ENCODE measurements at places on chromosomes 7 and 10. TPM values are rescaled to one million over a fixed set of nuclear protein-coding genes. Genes with fewer than 3 reads are reported as not detected.

DNA sequence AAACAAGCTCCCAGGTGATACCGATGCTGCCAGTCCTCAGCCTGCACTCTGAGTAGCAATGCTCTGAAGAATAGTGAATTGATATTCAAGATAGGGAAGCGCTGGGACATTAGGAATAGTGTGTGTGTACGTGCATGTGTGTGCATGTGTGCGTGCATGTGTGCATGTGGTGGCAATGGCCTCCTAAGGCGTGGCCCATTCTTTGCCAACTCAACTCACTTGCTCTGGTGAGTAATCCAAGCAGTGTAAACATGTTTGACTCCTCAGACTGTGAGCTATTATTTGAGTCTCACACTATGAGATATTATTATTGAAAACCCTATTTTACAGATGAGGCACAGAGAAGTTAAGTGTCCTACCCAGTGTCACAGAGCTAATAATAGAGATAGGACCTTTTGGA, 186.6 kb downstream of the RAB11FIP2 start:
- peak; percentile 18 for DNase-seq

Gene NKX1-2
- total RNA-seq = 0.02 TPM

Gene CCL24
- total RNA-seq = not detected

Gene PVRIG
- not detected for total RNA-seq

Gene PTF1A
- total RNA-seq = not detected

- no peak for DNase-seq
These were observed 29.9 kb downstream of the DNAJB6 start for GRCh38 chr7:157366722-157367121.

DNA sequence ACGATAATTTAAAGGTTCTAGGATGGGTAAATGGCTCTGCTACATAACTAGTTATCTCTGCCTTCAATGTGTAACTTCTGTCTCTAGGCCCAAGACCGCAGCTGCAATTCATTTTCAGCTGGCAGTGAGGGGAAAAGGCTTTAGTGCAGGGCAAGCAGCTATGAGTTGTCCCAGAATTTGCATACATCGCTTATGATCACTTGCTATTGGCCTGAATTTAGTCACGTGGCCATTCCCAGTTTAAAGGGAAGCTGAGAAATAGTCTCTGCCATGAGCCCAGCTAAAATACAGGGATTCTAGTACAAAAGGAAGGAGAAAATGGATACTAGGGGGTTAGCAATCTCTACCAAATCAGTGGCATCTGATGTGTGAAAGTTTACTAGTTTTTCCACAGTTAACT, 145.8 kb upstream of the IMMP2L start:
- DNase-seq = no peak

DNA sequence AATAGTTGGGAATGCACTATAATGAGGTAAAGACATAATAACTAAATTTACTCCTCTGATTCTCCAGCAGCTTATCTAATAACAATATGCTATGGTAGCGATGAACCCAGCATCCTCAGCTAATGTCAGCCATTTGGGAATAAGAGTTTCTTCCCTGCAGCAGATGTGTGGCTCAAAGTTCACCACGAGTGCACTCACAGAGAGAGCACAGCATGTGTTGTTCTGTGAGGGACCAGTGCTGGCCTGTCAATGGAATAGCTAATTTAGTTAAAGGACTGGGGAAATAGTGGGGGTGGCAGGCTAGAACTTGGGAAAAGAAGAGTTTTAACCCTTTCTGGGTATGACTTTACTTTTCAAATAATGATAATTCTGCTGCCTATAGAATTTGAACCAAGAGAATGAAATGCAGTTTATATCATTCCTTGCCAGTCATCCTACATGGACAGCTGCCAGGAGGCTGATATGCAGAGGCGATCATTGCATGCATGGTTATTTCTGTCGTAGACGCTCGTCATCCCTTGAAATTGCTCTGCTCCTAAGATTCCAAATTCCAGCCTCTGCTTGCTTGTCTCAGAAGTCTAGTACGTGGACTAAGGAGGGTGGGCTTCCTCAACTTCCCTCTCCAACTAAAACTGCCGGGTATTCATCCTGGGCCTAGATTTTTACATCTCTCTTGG, 355.6 kb downstream of the RNLS start:
- DNase-seq = no peak

Gene ARMS2
- not detected for total RNA-seq

DNA sequence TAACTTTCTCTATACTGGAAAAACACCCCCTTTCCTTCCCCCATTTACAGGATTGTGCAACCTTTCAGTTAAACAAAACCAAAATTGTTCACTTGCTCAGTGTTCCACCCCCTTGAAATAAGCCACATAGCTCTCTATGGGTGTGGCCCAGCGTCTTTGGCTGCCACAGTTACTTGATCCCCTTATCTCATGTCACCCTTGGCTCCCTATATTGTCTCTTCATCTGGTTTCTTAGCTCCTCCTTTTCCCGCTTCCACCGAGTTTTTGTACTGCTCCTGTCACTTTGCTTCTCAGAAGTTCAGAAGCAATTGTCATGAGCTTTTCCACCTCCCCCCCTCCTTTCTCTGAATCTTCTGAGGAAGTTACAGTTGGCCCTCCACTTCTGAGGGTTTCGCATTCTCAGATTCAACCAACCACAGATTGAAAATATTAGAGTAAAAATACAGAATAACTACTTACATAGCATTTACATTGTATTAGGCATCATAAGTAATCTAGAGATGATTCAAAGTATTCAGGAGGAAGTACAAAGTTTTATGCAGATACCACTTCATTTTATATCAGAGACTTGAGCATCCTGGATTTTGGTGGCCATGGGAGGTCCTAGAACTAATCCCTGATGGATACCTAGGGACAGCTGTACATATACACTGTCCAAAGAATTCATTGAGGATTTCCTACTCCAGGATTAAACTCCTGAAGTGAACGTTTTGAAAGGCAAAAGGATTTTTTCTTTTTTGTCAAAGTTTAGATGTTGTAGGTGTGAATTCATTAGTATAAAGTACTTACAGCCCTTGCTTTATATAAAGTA, 60.4 kb downstream of the ADD3 start:
- DNase-seq = peak; percentile 13

Gene ACBD7
- 1.7 TPM for total RNA-seq

DNA sequence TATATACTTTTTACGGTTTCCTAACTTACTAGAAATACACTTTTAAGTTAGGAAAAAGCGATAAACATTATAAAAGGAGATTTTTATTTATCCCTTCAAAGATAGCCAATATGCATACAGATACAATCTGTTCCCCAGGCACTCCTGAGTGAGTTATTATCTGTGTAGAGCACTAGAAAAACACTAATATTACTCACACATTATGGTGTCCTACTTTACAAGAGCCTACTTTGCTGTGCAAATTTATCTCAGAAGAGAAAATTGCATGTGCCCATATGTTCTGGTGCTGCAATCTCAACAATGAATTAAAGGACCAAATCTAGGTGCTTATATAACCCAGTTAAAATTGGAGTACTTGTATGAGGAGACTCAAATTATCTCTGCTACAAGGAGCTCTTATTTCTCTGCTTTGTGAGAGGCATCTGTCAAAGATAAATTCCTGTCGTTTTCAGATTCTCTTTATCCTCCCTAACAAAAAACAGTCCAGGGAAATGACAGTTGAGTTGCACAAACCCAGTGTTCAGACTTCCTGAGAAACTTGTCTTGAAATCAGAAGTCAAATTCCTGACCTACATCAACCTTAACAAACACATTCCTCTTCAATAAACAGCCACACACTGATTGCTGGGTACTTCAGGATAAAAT, 28.9 kb downstream of the CPA1 start:
- no peak for DNase-seq

DNA sequence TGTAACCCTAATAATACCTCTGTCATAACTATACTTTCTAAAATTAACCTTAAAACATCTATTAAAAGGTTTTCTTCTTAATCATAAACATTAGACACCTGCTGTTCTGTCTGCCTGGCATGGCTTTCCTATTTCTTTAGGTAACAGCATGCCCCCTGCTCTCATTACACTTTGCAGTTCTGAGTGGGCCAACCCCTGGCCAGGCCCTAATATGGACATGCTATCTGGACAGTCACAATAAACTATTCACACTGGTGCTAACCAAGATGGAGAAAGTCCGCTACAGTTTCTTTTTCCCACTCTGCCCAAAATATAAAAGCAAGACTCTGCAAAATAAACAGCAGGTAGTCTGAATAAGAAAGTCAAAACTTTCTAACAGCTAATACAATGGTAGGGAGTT, 84.0 kb downstream of the ELAPOR2 start:
- no peak for DNase-seq

GRCh38 chr10:112287844-112288243, 4.6 kb downstream of the TECTB start:
- no peak for DNase-seq

DNA sequence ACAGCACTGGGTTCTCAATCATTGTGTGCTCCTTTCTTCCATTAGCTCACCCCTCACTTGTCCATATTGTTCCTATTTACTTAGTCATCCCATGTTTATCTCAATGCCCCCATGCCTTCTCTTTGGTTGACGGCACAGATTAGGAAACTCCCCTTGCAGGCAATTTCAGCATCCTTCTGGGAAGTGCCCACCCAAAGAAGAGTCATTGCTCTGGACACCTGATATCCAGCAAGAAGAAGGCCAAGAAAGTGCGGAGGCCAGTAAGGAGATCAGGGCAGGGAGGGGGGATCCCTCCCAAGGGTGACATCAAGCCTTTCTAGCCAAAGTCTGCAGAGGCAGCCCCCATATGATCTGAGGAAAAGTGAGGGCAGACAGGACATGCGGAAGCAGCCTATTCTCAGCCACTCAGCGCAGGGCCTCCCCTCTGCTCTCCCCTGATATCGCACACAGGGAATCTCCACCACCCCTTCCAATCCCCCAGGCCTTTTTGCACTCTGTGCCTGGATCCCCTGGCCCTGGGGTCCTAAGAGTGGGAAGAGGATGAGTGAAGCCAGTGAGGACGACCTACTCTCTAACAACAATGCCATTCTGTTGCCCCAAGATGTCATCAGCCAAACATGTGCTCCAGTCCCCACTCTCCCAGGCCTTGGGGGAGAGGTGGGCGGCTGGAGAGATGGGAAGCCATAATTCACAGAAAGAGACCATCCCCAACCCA, 1.8 kb downstream of the TRPV6 start:
- no peak for DNase-seq

Gene HSPA12A
- total RNA-seq = 5.4 TPM

Gene CALCR
- not detected for total RNA-seq

DNA sequence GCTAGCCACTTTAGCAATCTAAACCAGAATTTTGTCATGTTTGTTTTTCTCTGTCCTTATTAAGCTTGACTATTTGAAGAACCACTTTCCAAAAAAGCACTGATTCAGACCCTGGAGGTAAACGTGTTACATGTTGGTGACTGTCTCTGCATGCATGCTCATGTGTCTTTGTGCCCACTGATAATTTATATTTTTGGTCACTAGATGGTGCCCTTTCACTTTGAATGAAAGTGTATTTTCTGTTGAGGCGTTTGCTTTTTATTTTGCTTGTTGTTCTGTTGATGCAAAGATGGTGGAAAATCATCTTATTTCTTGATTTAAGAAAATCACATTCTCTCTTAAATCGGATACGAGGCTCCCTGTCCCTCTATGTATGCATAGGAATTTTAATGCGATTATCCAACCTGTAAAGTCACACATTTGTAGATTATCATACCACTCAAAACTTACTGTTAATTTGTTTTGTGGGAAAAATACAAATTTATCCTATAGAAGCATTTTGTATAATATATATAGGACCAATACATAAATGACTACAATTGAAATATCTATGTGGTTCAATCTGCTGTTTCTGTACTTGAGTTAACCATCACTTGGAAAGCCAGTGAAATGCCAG, 269.3 kb downstream of the BICC1 start:
- peak; percentile 32 for DNase-seq

GRCh38 chr7:130350945-130351790, 6.6 kb downstream of the CPA5 start:
- DNase-seq = no peak

DNA sequence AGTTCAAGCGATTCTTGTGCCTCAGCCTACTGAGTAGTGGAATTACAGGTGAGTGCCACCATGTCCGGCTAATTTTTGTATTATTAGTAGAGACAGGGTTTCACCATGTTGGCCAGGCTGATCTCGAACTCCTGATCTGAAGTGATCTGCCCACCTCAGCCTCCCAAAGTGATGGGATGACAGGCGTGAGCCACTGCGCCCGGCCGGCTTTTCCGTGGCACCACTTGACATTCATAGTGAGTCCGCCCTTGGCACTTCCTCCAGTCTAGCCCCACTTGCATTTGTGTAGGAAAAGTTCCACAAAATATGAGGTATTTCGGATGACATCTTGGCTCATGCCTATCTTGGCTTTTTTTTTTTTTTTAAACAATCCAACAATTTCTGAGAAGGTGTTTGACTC, 128.1 kb upstream of the ACBD5 start:
- DNase-seq = no peak

DNA sequence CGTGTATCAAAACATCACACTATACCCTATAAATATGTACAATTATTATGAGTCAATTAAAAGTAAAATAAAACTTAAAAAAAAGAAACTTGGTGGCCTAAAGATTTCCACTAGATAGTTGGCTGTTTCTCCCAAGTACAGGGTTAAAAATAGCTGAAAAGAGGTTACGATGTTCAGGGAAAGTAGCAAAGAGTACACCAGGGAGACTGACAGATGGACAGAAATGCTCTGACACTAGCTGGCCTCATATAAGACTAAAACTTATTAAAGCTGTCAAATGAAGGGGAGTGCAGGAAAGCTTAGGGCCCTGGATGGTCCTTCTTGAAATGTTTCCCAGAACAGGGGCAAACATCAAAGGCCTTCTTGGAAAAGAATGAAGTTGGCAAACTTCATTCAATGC, 51.3 kb downstream of the TCAF1 start:
- no peak for DNase-seq

DNA sequence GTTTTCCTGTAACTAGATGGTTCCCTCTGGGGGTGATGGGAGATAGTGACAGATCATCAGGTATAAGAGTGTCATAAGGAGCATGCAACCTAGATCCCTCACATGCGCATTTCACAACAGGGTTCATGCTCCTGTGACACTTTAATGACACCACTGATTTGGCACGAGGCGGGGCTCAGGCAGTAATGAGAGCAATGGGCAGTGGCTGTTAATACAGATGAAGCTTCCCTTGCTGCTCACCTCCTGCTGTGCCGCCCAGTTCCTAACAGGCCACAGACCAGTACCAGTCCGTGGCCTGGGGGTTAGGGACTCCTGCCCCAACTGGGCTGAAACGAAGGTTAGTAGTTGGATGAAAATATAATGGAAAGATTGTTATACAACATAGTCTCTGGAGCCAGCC, 201.6 kb upstream of the LRRN3 start:
- DNase-seq = no peak

Gene CALML3
- not detected for total RNA-seq

Data from H4 (cell line).